Karpas-422 (cell line): ENCODE measurements at places on chromosomes 3 and 15. TPM values are rescaled to one million over a fixed set of nuclear protein-coding genes. Genes with fewer than 3 reads are reported as not detected.

DNA sequence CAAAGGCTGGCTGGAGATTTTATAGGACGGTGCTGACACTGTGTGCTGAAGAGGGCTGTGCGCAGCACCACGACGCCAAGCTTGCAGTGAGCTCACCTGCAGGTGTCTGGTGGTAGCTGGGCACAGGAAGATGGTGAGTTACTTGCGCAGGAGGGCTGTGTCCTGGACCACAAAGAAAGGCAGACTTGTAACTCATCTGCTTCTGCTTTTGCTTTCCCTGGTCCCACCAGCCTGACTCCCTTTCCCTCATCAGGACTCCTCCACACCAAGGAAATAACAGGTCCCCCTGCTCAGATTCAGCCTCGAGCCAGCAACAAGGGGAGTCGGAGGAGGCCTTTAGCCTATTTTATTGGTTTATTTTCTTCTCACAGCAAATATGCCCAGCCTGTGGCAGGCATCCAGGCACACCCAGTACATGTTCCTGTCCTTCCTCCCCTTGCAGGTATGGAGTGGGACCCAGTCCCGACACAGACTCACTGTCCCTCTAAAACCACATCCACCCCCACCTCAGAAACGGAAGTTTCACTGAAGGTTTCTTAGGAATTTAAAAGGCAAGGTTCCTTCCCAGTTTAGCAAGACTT is 35.6 kb upstream of the FLNB start:
- no peak for DNase-seq

DNA sequence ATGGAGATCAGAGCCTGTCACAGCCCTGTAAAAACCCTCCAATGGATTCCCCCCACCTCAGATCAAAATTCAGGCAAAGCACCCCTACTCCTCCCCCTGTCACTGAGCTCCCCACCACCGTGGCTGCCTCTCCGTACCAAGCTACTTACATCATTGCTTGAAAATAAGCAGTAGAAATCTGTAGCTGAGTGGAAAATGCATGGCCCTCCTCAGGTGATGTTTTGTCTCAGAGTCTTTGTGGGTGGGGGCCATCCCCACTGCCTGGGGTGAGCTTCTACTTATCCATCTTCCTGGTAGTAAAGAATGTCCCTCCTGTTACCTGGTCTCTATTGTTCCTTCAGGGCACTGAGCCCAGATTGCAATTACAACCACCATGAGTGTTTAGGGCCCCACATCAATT is 34.5 kb downstream of the SLCO2A1 start:
- DNase-seq = no peak

DNA sequence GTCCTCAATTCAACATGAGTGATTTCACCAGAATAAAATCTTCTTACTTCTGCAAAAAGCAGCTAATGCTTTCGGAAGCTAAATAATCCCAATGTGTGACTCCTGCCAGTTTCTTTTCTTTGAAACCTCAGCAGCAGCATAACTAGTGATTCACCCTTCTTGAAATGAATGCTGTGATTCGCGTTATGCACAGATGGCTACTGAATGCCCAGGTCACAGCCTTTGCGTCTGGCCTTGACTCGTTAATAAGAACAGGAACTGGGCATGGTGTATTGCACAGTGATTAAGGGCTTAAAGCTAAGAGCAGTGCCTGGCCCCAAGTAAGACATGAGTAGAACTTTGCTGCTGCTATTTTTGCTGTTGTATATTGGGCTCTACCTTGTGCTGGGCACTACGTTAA is 19.0 kb downstream of the CGNL1 start:
- DNase-seq = no peak

DNA sequence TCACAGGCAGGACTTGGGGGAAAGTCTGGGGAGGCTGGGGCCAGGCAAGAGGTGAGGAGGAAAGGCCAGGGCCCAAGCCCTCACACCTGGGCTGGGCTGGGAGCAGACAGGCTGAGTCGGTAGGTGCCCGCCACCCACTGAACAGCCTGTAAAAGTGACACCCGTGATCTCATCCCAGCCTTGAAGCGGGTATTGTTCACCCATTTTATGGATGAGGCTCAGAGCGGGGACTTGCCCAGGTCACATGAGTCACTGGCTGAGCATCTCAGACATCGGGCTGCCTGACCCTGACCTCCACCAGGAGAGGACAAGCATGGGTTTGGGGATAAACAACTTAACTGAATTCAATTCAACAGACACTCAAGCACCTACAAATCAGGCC is 52.0 kb upstream of the CTSH start:
- DNase-seq = no peak

- no peak for DNase-seq
Observed at GRCh38 chr15:57330619-57331340, 45.5 kb upstream of the CGNL1 start.

Gene TGM4
- not detected in 2 replicates for total RNA-seq
